ENCODE measurements at places on chromosomes 3 and 15.

- no peak for DNase-seq
Measured at GRCh38 chr3:148796799-148797198, 30.8 kb upstream of the CPB1 start.

DNA sequence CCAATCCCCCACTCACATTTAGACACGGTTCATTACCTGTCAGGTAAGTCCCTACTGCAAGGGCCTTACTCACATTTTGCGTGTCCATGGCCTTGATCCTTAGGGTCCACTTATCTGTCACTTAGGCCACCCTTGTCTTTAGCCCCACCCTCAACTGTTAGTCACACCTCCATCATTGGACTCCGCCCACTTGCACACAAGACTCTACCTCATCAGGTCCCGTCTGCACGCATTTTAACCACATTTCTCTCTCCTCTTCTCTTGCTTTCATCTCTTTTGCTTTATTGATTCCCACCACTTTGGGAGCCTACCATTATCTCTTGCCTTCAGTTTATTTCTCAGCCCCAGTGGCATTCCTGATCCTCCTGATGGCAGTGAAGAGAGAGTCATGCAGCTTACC lies at the start of gene IQCF6:
Gene IQCF6, minus strand, starts transcription at position 101 of the 400 bp plus-strand sequence. Its CDS starts 13 bp downstream, at position 88.
- DNase-seq = no peak

DNA sequence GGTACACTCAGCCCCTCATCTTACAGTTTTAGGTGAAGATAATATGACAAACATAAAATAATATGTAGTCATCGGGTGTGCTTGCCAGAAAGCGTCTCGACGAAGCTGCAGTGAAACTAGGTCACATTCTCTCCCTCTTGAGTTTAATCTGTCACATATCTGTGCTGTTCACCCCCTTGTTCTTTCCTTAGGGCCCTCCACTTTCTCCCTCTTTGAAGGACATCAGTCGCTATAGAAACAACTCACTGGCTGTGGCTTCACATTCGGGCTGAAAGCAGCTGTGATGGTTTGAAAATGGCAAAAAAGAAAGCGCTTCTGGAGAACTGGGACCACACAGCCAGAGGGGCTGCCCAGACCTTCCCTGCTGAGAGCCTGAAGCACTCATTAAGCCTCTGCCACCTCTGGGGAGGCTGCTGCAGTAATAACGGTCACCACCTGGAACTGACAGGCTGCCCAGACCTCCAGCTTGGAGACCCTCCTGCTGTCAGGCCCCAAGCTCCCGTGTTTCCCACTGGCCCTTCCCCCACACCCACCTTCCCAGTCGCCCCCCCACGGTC lies 50.3 kb downstream of the ABTB1 start:
- DNase-seq = no peak

- no peak for DNase-seq
Measured at GRCh38 chr15:58469432-58470353, 37.9 kb downstream of the LIPC start.

- no peak for DNase-seq
Measured at GRCh38 chr3:25820816-25821486, 31.1 kb downstream of the OXSM start.

GRCh38 chr15:89494031-89494430 lies 2.4 kb downstream of the RHCG start:
- no peak for DNase-seq

GRCh38 chr3:191762323-191762960 lies 301.5 kb downstream of the PYDC2 start:
- no peak for DNase-seq

GRCh38 chr15:51935466-51936104 lies 36.0 kb downstream of the LEO1 start:
- no peak for DNase-seq

DNA sequence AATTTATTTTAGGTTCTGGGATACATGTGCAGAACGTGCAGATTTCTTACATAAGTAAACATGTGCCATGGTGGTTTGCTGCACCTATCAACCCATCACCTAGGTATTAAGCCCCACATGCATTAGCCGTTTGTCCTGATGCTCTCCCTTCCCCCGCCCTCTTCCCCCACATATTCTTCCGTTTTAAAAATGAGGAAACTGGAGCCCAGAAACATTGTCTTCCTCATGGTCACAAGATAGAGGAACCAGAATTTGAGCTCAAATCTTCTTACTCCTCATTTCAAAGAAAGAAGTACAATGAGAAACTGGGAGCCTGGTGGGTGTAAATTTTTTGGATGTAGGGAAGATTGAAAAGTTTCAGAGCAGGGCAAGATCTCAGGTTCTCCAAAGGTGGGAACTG lies 56.1 kb upstream of the USP3 start:
- no peak for DNase-seq

- DNase-seq = no peak
Measured at GRCh38 chr15:38576837-38577236, 12.2 kb upstream of the RASGRP1 start.

DNA sequence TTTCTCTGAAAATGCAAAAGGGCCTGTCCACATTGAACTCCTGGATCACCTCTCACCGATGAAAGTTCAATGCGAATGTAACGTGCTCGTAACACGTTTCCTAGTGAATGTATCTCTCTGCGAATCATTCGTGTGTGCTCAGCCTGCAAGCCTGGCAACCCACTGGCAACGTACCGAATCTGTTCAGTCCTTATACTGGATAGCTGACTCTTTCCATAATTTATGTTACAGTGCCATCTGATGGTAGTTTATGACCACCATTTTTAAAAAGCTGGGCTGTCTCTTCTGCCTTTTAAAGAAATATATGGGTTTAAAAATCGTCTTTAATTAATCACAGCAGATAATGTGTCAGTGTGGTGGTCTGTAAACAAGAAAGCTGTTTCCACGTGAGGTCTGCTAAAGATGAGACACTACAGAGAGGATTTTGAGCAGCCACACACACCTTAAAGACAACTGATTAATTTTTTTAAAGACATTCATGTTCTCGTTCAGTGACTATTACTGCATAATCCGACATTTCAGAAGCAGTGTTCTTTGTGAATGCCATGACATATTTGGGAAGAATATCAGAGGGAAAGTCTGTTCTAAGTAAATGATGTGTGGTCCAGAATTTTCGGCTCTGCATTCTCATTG lies 69.4 kb upstream of the FOXP1 start:
- DNase-seq = no peak

GRCh38 chr15:68775671-68776476 lies 44.8 kb downstream of the ANP32A start:
- no peak for DNase-seq

GRCh38 chr3:121072133-121072532 lies 164.1 kb downstream of the STXBP5L start:
- no peak for DNase-seq

DNA sequence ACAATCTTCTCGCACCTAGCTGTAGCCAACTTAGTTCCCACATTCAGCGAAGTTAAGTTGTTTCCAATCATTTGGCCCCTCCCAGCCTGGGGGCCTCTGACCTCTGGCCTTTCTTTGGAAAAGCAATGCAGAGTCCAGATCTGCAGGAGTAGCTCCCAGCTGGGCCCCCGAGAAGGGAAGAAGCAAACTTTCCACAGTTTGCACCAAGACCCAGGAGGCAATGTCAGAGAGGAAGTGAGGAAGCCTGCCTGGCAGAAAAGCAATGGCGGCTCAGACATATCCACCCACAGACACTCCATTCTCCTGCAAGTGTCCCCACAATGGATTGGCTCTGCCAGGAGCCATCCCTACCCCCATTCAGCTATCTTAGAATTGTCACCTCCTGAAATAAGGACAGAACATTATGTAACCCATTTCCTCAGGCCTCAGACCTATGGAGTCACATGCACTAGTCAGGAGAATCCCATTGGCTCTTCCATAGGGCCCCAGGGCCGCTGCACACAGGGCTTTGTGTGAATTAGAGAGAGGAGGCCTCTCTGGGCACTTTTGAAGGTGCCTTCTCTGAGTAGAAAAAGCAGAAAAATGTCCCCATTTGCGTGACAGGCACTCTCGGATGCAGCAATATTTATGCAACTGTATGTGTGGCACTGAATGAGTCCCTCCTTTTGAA lies 3.0 kb upstream of the BUB1B start:
- no peak for DNase-seq

GRCh38 chr3:149162007-149162406 lies 32.6 kb downstream of the HPS3 start:
- DNase-seq = no peak

GRCh38 chr3:66425032-66425431 lies 75.8 kb downstream of the LRIG1 start:
- no peak for DNase-seq

GRCh38 chr15:48975472-48976419 lies 12.0 kb upstream of the SHC4 start:
- DNase-seq = peak; percentile 69

GRCh38 chr15:100113351-100114080 lies 228.3 kb downstream of the ADAMTS17 start:
- no peak for DNase-seq
